ENCODE measurements at places on chromosomes 7 and 10. TPM values are rescaled to one million over a fixed set of nuclear protein-coding genes. Genes with fewer than 3 reads are reported as not detected.

- H3K4me3 ChIP-seq = no peak overlapping the region
- H3K4me1 ChIP-seq = peaks cover 17% of the 10 kb centered on the region
- H3K36me3 ChIP-seq = peaks cover 5% of the 10 kb centered on the region
- H3K27ac ChIP-seq = peak overlapping the region; percentile 99
These were observed 13.3 kb downstream of the PRSS2 start for GRCh38 chr7:142784096-142784495.

- no peaks in the 10 kb centered on the region for H3K27me3 ChIP-seq
- no peaks in the 10 kb centered on the region for H3K36me3 ChIP-seq
- no peak overlapping the region for H3K4me3 ChIP-seq
- H3K4me1 ChIP-seq = no peaks in the 10 kb centered on the region
- no peak overlapping the region for H3K27ac ChIP-seq
These were observed 554.3 kb upstream of the MGMT start for GRCh38 chr10:128912568-128913311.

GRCh38 chr7:90461219-90461618 is 8.2 kb upstream of the PTTG1IP2 start:
- no peak for DNase-seq
- H3K36me3 ChIP-seq = no peaks in the 10 kb centered on the region
- no peak overlapping the region for H3K4me3 ChIP-seq
- no peaks in the 10 kb centered on the region for H3K4me1 ChIP-seq
- no peak overlapping the region for H3K27ac ChIP-seq

DNA sequence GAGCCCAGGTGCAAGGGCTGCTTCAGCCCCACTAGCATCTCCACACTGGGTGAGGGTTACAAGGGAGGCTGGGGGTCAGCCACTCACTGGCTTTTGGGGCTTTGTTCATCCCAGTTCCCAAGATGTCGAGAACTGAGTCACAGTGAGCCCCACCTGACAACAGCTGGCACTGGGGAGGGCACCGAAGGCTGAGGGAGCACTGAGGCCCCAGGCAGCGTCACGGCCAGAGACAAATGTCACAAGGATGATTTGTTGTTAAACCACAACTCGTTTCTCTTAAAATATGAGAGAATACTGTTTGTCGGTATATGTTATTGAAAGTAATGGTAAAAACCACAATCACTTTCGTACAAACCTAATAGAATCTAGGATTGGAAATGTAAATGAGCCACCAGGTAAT is 219.9 kb downstream of the CELF2 start:
- H3K4me1 ChIP-seq = peaks cover 100% of the 10 kb centered on the region
- DNase-seq = peak; percentile 65
- H3K27ac ChIP-seq = peak overlapping the region; percentile 57
- H3K4me3 ChIP-seq = no peak overlapping the region
- no peaks in the 10 kb centered on the region for H3K27me3 ChIP-seq
- peaks cover 5% of the 10 kb centered on the region for H3K36me3 ChIP-seq

DNA sequence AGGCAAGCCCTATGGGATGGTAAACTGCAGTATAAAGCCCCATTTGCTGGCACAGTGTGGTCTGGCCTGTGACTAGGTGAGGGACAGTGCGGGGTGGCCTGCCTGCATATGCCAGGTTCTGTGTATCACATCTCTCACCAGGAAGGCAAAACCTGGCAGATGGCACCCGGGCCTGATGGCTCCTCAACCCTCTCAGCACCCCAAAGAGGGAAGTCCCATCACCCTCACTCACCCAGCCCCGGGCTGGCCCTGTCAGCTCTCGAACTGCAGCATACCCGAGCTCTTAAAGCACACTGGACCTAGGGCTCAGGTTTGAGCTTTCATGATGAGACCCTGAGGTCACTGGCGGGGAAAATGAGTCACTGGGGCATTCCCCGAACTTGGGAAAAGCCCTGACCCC is 130.5 kb downstream of the LHPP start:
- no peak overlapping the region for H3K27ac ChIP-seq
- no peak for DNase-seq
- no peaks in the 10 kb centered on the region for H3K27me3 ChIP-seq
- no peaks in the 10 kb centered on the region for H3K4me1 ChIP-seq

DNA sequence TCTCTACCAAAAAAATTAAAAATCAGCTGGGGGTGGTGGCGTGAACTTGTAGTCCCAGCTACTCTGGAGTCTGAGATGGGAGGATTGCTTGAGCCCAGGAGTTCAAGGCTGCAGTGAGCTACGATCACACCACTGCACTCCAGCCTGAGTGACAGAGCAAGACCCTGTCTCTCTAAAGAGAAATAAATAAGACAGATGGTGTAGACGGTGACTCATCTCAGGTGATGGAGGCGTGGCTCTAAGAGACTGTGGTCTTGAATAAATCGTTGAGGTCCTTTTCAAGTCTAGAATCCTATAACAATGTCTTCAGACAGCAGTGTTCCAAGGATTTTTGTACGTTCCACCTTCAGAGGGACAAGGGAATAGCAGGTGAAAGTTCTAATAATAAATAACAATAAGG is 53.8 kb upstream of the PFKFB3 start:
- H3K4me3 ChIP-seq = no peak overlapping the region
- peaks cover 59% of the 10 kb centered on the region for H3K4me1 ChIP-seq
- no peak overlapping the region for H3K27ac ChIP-seq

DNA sequence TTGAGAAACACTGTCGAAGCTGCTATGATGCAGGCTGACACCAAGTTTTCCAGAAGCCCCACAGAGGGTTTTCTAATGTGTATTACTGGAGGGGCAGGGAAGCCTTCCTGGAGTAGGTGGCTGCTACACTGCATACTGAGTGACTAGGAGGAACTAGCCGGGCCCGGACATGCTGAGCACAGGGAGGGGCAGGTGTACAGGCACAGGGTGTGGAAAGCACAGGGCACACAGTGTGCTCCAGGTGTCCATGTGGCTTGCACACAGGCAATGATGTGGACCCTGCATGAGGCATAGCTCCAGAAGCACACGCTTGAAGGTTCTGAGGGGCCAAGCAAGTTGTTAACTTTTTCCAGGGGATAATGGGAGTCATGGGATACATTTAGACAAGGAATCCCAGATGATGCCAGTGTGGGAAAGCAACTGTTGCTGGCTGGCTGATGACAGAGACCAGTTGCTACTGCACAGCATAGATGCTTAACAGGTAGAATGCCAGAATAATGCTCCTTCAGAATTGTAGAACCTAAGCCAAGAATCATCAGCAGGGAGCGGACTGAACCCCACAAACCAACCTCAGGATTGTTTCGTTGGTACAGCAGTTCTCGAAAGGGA is 14.6 kb downstream of the DHX32 start:
- H3K27me3 ChIP-seq = no peaks in the 10 kb centered on the region
- H3K36me3 ChIP-seq = no peaks in the 10 kb centered on the region
- no peak overlapping the region for H3K4me3 ChIP-seq
- H3K27ac ChIP-seq = no peak overlapping the region
- no peak for DNase-seq

DNA sequence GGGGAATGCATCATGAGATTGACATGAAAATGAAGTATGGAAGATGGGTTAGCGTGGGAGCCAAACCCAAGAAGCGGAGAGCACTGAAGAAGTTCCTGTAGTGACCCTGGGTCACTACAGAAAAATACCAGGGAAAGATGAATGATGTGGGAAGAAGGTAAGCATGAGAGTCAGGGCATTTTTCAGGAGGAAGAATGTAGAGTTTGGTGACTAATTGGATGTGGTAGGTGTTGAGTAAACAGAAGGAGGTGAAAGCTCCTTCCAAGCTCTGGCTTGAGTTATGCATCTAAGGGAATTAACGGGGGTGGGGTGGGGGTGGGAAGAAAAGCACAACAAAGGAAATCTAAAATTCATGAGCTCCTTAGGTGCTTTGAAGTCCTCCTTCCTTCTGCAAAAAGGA is 238.1 kb upstream of the AOAH start:
- H3K4me3 ChIP-seq = no peak overlapping the region
- no peak overlapping the region for H3K27ac ChIP-seq
- no peaks in the 10 kb centered on the region for H3K27me3 ChIP-seq
- no peak for DNase-seq

GRCh38 chr7:158445421-158446175 is 142.0 kb downstream of the PTPRN2 start:
- no peak overlapping the region for H3K4me3 ChIP-seq
- H3K27ac ChIP-seq = no peak overlapping the region
- H3K27me3 ChIP-seq = no peaks in the 10 kb centered on the region
- DNase-seq = no peak

- H3K4me1 ChIP-seq = no peaks in the 10 kb centered on the region
- DNase-seq = no peak
- H3K27me3 ChIP-seq = no peaks in the 10 kb centered on the region
- H3K4me3 ChIP-seq = no peak overlapping the region
- no peaks in the 10 kb centered on the region for H3K36me3 ChIP-seq
- no peak overlapping the region for H3K27ac ChIP-seq
These were observed 144.5 kb downstream of the ADCY1 start for GRCh38 chr7:45718464-45719330.

GRCh38 chr10:71268247-71268691 is 50.8 kb upstream of the SLC29A3 start:
- no peaks in the 10 kb centered on the region for H3K36me3 ChIP-seq
- H3K27ac ChIP-seq = no peak overlapping the region
- no peak overlapping the region for H3K4me3 ChIP-seq
- no peak for DNase-seq

GRCh38 chr10:97821308-97822038 is 28.2 kb upstream of the GOLGA7B start:
- H3K27me3 ChIP-seq = no peaks in the 10 kb centered on the region
- no peaks in the 10 kb centered on the region for H3K36me3 ChIP-seq
- H3K27ac ChIP-seq = no peak overlapping the region
- no peak overlapping the region for H3K4me3 ChIP-seq

GRCh38 chr7:106523482-106523881 is 137.5 kb downstream of the CCDC71L start:
- H3K36me3 ChIP-seq = no peaks in the 10 kb centered on the region
- H3K4me1 ChIP-seq = peaks cover 17% of the 10 kb centered on the region
- no peak for DNase-seq
- H3K27me3 ChIP-seq = no peaks in the 10 kb centered on the region
- no peak overlapping the region for H3K27ac ChIP-seq

- H3K36me3 ChIP-seq = peaks cover 9% of the 10 kb centered on the region
- peaks cover 17% of the 10 kb centered on the region for H3K4me1 ChIP-seq
- no peaks in the 10 kb centered on the region for H3K27me3 ChIP-seq
- peak overlapping the region; percentile 72 for H3K27ac ChIP-seq
- H3K4me3 ChIP-seq = no peak overlapping the region
These were observed 759 bp downstream of the NUDT1 start for GRCh38 chr7:2242541-2243429.

DNA sequence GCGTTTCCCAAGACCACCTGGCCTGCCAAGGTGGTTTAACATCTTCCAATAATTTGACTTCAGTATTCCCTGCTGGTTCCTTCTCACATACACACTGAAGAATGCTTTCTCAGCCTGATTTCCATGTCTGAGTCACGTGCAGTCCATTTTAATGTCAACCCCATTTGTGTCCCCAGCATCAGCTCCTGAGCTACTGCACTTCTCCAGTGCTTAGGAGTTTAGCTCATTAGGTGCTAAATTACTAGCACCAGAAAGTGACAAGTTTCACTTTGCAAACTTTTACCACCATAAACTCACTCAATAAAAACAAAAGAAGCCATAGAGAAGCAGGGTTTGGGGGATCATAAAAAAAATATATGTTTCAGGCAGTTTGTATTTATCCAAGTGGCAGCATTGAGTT is 279.3 kb upstream of the SORCS1 start:
- DNase-seq = no peak
- no peak overlapping the region for H3K4me3 ChIP-seq
- no peak overlapping the region for H3K27ac ChIP-seq
- no peaks in the 10 kb centered on the region for H3K27me3 ChIP-seq

- no peaks in the 10 kb centered on the region for H3K36me3 ChIP-seq
- no peak overlapping the region for H3K4me3 ChIP-seq
- DNase-seq = no peak
- no peak overlapping the region for H3K27ac ChIP-seq
- no peaks in the 10 kb centered on the region for H3K27me3 ChIP-seq
These were observed 96.9 kb downstream of the OSBPL3 start for GRCh38 chr7:24882989-24883621.

DNA sequence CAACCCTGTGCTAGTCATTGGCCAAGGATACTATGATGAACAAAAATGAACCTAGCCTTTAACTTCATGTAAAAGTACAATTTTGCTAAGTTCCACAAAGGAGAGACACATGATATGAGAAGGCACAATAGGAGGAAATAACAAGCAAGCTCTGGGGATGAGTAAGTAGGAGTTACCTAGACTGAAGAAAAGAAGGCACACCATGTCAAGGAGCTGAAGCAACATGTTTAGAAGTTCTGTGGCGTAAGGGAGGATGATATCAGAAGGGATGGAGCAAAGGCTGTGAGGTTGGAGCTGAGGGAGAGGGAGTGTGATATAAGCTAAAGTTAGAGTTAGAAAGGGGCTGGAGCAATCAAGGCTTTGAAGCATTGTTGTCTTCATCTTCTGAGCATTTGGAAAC is 25.6 kb downstream of the KIFBP start:
- H3K4me1 ChIP-seq = no peaks in the 10 kb centered on the region
- DNase-seq = no peak
- H3K36me3 ChIP-seq = peaks cover 25% of the 10 kb centered on the region
- H3K27me3 ChIP-seq = no peaks in the 10 kb centered on the region
- no peak overlapping the region for H3K4me3 ChIP-seq

- no peak for DNase-seq
- no peaks in the 10 kb centered on the region for H3K27me3 ChIP-seq
- H3K4me1 ChIP-seq = no peaks in the 10 kb centered on the region
- H3K27ac ChIP-seq = no peak overlapping the region
These were observed 77.7 kb downstream of the DNAJC1 start for GRCh38 chr10:21925851-21926250.

GRCh38 chr10:133247681-133248333 is 10.2 kb downstream of the VENTX start:
- no peaks in the 10 kb centered on the region for H3K36me3 ChIP-seq
- DNase-seq = no peak
- no peaks in the 10 kb centered on the region for H3K4me1 ChIP-seq
- H3K27ac ChIP-seq = no peak overlapping the region

DNA sequence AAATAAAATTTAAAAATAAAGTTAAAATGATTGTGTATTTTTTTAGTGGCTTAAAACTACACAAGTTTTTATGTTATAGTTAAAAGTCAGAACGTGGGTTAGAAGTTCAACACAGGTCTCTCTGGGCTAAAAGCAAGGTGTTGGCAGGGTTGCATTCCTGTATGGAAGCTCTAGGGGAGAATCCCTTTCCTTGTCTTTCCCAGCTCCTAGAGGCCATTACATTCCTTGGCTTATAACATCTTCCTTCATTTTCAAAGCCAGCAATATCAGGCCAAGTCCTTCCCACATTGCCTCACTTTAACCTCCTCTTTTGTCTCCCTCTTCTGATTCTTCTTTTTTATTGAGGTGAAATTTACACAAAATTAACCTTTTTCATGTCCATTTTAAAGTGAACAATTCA is 52.4 kb upstream of the EEPD1 start:
- H3K27ac ChIP-seq = no peak overlapping the region
- no peak overlapping the region for H3K4me3 ChIP-seq
- no peak for DNase-seq
- H3K36me3 ChIP-seq = no peaks in the 10 kb centered on the region
- no peaks in the 10 kb centered on the region for H3K4me1 ChIP-seq
- no peaks in the 10 kb centered on the region for H3K27me3 ChIP-seq

GRCh38 chr7:9575716-9576115 is 1142.3 kb downstream of the NXPH1 start:
- no peak overlapping the region for H3K4me3 ChIP-seq
- H3K36me3 ChIP-seq = no peaks in the 10 kb centered on the region
- H3K27ac ChIP-seq = no peak overlapping the region
- H3K4me1 ChIP-seq = no peaks in the 10 kb centered on the region

Gene FAM25C
- total RNA-seq = not detected

Gene NME8
- total RNA-seq = not detected

Gene HABP2
- not detected for total RNA-seq

Gene JAKMIP3
- total RNA-seq = 0.29 TPM

Gene ZNF503
- total RNA-seq = 0.12 TPM

Gene PTPRE
- 27.6 TPM for total RNA-seq

Gene CCDC71L
- 16.4 TPM for total RNA-seq

Gene NPFFR1
- total RNA-seq = not detected

Gene FKBP6
- total RNA-seq = not detected

Gene SYT15
- total RNA-seq = 0.99 TPM
